Stimulated activated CD4-positive, alpha-beta T cell treated with anti-CD3 and anti-CD28 coated beads, Interleukin-12 subunit alpha, Interleukin-12 subunit beta, amount 100 ng/mL, for 48 hours (primary cell): ENCODE measurements at places on chromosomes 13 and 19.

- no peak for DNase-seq
Observed at GRCh38 chr13:65417953-65418352, 1812.2 kb downstream of the PCDH9 start.

GRCh38 chr19:41799444-41800000 is 3.1 kb downstream of the CEACAM3 start:
- no peak for DNase-seq

- no peak for DNase-seq
Observed at GRCh38 chr13:113186061-113186900, 22.2 kb downstream of the PCID2 start.

- DNase-seq = no peak
Observed at GRCh38 chr13:26480246-26480855, 77.1 kb upstream of the WASF3 start.

DNA sequence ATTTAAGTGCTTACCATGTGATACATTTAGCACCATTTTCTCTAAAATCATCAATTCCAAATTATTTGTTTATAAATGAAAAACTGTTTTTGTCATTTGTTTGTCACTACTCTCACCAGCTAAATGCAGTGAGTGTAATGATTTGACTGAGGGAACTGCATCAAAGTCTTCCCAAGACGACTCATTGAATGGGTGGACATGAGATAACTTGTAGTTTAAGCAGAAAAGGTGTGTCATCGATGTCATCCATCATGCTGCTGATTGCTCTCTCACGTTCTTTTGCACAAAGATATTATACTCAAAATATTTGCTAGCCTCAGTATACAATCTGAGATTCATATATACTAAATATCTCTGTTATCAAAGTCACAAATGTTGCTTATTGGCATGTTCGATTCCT is 366.5 kb downstream of the IRS2 start:
- DNase-seq = no peak

DNA sequence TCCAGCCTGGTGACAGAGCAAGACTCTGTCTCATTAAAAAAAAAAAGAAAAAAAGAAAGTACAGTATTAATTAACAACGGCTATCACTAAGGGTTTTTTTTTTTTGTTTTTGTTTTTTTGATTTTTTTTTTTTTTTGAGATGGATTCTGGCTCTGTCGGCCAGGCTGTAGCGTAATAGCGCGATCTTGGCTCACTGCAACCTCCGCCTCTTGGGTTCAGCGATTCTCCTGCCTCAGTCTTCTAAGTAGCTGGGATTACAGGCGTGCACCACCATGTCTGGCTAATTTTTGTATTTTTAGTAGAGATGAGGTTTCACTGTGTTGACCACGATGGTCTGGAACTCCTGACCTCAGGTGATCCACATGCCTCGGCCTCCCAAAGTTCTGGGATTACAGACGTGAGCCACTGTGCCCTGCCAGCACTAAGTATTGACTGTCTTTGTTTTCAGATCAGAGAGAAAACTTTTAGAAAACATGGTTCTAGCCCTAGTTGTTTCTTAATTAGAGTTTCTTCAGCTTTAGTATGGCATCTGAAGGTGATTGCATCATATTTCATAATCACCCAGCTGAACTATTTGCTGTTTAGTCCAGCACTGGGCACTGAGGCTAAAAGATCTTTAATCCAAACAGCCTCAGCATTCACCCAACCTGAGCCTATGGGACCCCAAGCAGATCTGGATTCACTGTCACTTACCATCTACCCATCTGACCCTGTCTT is 2.7 kb upstream of the GATAD2A start:
- no peak for DNase-seq

- DNase-seq = no peak
Observed at GRCh38 chr13:37070956-37071355, 11.5 kb upstream of the SUPT20H start.

DNA sequence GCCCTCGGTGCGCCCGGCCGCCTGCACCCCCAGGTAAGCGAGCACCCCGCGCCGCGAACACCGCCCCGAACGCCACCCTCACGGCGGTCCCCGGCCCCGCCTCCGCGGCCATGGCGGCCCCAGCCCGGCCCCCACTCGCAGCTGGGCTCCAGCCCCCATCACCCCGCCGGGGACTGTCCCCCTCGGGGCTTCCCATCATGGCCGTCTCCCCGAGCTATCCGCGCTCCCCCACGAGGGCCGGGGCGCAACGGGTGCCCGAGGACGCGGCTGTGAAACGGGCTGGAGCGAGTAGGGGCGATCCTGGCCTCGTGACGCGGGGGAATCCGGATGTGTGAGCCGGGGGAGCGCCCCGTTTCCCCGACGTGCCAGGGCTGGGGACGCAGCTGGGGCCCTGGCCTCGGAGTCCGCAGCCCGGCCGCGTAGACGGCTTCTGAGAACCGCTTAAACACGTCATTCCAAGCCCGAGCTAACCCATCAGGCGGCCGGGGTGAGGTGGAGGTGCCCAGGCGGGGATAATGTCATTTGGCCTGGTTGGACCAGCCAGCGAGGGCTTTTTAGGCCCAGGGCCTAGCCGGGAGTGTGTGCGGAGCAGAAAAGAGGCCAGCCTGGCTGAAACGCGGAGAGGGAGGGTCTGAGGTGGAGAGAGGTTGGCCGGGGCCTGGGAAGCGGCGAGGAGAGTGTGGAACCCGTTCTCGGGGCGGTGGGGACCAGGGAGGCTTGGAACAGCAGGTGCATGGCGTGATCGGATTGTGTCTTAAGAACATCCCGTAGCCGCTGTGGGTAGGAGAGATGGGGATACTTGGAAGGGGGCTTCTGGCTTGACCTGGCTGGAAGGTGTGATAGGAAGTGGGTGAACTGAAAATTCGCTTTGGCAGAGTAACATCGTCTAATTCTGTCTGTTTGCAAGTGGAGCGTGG is 550 bp downstream of the CERS4 start:
- DNase-seq = peak; percentile 72

- no peak for DNase-seq
Observed at GRCh38 chr19:41321600-41322270, 11.8 kb downstream of the CCDC97 start.

GRCh38 chr13:95120650-95121049 is 180.6 kb downstream of the ABCC4 start:
- no peak for DNase-seq

DNA sequence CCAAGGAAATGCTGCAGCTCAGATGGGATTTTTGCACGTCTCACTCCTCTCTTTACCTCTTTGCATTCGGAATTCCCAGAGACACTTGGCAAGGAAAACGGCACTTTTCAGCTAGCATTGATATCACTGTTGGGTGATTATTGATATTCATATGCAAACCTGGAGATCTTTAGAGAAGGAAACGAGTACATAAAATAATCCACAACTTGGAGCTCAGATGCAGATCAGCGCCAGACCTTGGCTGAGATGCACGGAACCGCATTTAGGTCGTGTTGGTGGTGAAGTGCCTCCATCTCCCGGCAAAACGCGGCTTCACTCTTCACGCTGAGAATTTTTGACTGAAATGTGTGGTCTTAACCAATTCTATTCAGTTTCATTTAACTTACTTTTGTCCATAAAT is 77.2 kb upstream of the ARHGEF7 start:
- no peak for DNase-seq

GRCh38 chr19:45935267-45935666 is 20.7 kb upstream of the NANOS2 start:
- no peak for DNase-seq

- DNase-seq = no peak
Observed at GRCh38 chr19:4802711-4803110, 11.2 kb downstream of the FEM1A start.

- DNase-seq = no peak
Observed at GRCh38 chr13:43008596-43008995, 14.8 kb upstream of the DNAJC15 start.

GRCh38 chr19:720345-721160 is 11.8 kb downstream of the PALM start:
- DNase-seq = no peak
